ENCODE measurements at places on chromosomes 16 and 17. TPM values are rescaled to one million over a fixed set of nuclear protein-coding genes. Genes with fewer than 3 reads are reported as not detected.

MYH3 gene
- total RNA-seq = 0.39 TPM

KRT28 gene
- total RNA-seq = not detected

ACSF3 gene
- total RNA-seq = 13.8 TPM

HCRT gene
- total RNA-seq = not detected
